ENCODE measurements at places on chromosomes 2 and 18. TPM values are rescaled to one million over a fixed set of nuclear protein-coding genes. Genes with fewer than 3 reads are reported as not detected.
A peak's percentile ranks its signal among the peaks of the same experiment; 100 is the strongest.

Gene RUFY4
- total RNA-seq = 0.45 TPM

Gene SMYD1
- total RNA-seq = not detected

Gene LIMS3
- total RNA-seq = 16.6 TPM

Gene LIPG
- total RNA-seq = 23.7 TPM

Gene FLACC1
- 6.7 TPM for total RNA-seq

Gene HAUS1
- total RNA-seq = 15.0 TPM

Gene TMEFF2
- total RNA-seq = not detected

DNA sequence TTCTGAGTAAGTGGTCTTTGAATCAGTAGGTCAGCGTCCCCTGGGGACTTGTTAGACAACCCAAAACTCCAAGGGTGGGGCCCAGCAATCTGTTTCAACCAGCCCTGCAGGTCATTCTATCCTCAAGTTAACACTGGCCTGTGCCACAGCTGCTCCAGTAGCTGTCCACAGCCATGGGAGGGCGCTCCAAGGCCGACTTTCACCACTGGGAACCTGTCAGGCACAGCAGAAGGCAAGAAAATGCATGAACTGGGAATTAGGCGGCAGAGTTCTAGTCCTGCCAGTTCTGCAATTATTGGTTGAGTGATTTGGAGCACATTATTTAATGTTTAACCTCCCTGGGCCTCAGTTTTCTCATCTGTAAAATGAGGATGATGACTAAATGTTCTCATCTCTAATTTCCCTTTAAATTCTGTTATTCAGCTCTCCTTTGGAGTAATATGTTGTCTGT, 17.4 kb upstream of the MRPL33 start:
- peak; percentile 89 for DNase-seq

- peak; percentile 83 for DNase-seq
Observed at GRCh38 chr18:35355140-35355618, 11.0 kb upstream of the ZNF24 start.

GRCh38 chr18:5268874-5269273, 26.7 kb downstream of the ZBTB14 start:
- DNase-seq = no peak

DNA sequence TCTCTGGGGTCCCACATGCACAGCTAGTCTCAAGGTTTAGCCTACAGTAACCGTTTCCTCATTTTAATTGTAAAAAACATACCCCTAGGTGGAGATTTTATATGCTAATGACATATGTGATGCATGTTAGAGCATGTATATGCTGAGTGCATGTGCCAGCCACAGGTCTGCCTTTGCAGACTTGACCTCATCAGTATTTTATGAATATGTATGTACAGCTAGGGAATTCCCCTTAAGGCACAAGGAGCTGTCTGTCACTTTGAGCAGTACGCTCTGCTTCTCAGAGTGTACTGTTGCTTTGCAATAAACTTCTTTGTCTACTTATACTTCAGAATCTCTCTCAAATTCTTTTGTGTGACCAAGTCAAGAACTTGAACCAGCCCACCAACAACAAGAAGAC, 131.2 kb upstream of the ERBB4 start:
- DNase-seq = no peak

DNA sequence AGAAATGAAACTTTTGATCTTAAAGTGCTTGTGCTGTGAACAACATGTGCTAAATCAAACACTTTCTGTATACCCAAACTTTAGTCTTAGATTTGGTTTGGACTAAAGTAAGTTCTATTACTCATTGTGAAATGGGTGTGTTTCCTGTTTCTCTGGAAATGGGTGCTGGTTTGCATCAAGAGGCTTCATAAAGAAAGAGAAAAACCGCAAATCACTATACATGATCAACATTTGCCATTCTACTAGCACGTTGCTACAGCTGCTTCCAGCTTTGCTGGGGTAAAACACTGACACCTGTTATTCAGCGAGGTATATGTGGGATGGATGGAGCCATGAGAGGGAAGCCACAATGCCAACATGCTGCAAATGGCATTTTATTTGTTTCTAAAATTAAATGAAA, 547.0 kb upstream of the ACVR2A start:
- no peak for DNase-seq

- no peak for DNase-seq
Observed at GRCh38 chr2:6452702-6453481, 412.8 kb downstream of the CMPK2 start.

DNA sequence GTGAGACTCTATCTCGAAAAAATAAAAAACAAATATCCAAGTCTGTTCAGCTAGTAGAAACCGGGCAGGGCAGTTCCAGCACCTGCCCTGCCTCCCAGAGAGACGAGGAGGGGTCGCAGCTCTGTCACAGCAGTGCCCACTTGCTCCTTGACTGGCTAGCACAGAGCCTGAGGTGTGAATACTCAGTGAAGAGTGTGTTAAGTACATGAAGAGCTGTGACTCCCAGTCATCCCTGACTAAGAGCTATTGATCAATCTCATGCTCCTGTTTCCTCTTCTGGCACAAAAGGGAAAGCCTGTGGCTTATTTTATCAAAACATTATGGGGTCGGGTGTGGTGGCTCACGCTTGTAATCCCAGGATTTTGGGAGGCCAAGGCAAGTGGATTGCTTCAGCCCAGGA, 83.0 kb upstream of the FZD7 start:
- DNase-seq = no peak

GRCh38 chr2:189249901-189250300, 70.3 kb upstream of the COL5A2 start:
- no peak for DNase-seq

DNA sequence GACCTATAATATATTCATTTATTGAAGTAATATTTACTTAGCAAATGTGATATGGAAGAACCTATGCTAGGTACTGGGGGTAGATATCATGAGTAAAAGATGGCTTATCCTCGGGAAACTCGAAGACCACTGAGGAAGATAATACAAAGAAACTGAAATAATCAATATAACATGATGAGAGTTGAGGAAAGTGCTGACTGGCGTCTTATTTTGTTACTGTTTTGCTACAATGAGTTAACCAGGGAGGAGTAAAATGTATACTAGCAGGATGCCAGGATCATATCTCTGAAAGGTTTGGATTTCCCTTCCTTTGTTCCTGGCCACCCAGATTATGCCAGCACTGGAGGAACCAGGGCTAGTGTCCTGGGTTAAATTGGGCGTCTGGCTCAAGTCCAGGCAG, 111.7 kb upstream of the SPATS2L start:
- DNase-seq = no peak

DNA sequence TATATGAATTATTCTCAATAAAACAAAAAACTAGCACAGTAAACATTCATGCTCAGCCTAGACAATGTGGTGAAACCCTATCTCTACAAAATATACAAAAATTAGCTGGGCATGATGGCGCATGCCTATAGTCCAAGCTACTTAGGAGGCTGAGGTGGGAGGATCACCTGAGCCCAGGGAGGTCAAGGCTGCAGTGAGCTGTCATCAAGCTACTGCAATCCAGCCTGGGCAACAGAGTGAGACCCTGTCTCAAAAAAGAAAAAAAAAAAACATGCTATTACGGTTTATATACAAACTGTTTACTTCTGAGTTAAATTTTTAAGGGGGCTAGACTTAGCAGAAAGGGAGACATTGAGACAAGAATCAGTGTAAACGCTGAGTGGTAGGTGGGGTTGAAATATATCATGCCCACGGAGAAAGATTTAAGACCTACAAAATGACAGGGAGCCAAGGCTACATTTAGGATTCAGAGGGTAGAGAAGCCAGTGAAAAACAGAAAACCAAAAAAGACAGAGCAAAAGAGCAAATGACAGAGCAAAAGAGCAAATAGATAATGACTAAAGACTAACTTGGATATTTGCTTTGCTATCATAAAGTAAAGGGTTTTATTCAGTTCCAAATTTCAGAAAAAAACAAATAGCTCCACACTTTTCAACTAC, 7.5 kb downstream of the TTC32 start:
- DNase-seq = no peak

GRCh38 chr2:36741188-36741837, 44.8 kb downstream of the VIT start:
- DNase-seq = no peak

All from aorta (tissue), 5 donors.